Stimulated activated CD8-positive, alpha-beta memory T cell treated with anti-CD3 and anti-CD28 coated beads, Interleukin-12 subunit alpha, Interleukin-12 subunit beta, amount 100 ng/mL, for 4 hours (primary cell): ENCODE measurements at places on chromosomes 7 and 10.

DNA sequence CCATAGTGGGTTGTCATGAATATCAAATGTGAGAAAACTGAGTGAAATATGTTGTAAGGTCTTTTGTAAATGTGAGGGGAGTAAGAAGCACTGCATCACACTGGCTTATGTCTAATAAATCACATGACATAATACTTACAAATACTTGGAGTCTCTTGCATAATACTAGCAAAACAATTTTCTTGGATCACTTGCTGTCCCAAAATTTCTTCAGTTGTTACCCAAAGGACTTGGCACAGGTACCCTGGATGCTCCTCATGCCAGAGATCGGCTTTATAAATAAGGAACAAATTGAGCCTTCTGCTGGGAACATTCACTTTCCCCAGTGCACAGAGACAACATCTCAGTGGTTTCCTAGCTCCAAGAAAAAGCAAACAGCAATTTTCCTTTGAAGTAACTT lies 5.0 kb upstream of the LRIT2 start:
- no peak for DNase-seq

GRCh38 chr10:114180937-114181336 lies 1.8 kb downstream of the TDRD1 start:
- no peak for DNase-seq

DNA sequence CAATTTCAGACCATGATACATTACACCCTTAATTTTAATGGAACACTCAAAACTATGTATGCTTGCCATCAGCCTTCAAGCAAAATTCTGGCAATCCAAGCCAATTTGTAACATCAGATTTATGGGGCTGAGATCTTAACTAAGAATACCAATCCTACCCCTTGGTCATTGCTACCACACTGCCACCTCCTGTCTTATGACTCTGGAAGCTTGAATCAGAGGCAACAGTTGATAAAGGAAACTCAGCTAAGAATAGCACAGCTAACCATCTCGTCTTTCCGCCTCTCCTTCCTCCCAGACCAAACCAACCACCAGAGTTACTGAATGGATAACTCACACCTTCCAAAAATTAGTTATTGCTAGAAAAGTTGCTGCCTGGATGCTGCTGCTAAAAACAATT lies 7.4 kb downstream of the IGF2BP3 start:
- no peak for DNase-seq

DNA sequence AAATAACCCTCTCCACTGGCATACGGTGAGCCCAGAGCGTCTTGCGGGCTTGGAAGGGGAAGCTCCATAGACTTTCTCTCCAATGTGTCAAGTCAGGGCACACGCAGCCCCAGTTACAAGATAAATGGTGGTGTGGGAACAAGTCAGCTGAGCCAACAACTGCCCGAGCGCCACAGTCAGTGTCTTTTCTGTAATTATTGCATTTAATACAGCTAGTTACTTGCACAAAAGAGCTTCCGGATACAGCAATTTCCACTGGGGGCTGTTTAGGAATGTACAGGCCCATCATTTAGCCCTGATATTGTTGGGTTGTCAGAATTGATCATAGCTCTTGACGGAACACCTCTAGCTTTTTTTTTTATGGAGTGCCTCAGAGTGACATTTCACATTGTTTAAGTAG lies 193.5 kb upstream of the SP8 start:
- no peak for DNase-seq

- DNase-seq: no peak
These were observed 164.5 kb upstream of the SMIM30 start for GRCh38 chr7:113282875-113283274.
